ENCODE measurements at places on chromosomes 11 and 22.

GRCh38 chr11:71580057-71581003, 2.3 kb downstream of the KRTAP5-11 start:
- peak; percentile 49 for DNase-seq

DNA sequence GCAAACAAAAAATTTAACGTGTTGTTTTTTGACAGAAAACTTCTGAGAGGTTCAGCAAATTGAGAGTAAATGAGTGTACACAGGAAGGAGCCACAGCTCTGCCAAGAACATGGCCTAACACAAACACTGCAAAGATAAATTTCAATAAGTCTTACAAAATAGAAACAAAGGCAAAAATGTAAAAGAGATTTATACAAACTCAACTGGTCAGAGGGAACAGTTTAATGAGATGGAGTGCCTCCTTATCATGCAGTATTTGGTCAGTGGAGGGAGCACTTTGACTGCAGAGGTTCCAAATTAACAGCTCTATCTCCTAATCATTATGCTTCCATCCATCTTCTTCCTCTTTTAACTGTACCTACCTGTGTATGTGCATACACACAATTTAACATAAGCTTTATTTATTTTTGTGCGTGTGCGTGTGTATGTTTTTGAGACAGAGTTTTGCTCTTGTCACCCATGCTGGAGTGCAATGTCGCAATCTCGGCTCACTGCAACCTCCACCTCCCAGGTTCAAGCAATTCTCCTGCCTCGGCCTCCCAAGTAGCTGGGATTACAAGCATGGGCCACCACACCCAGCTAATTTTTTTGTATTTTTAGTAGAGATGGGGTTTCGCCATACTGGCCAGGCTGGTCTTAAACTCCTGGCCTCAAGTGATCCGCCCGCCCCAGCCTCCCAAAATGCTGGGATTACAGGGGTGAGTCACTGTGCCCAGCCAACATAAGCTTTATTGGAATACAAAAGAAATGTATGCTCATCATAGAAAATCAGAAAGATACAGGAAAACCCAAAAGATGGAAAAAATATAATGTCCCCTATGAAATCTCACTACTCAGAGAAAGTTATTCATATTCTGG, 111.9 kb downstream of the MRTFA start:
- no peak for DNase-seq

GRCh38 chr22:36352803-36353507, 34.8 kb downstream of the MYH9 start:
- no peak for DNase-seq

DNA sequence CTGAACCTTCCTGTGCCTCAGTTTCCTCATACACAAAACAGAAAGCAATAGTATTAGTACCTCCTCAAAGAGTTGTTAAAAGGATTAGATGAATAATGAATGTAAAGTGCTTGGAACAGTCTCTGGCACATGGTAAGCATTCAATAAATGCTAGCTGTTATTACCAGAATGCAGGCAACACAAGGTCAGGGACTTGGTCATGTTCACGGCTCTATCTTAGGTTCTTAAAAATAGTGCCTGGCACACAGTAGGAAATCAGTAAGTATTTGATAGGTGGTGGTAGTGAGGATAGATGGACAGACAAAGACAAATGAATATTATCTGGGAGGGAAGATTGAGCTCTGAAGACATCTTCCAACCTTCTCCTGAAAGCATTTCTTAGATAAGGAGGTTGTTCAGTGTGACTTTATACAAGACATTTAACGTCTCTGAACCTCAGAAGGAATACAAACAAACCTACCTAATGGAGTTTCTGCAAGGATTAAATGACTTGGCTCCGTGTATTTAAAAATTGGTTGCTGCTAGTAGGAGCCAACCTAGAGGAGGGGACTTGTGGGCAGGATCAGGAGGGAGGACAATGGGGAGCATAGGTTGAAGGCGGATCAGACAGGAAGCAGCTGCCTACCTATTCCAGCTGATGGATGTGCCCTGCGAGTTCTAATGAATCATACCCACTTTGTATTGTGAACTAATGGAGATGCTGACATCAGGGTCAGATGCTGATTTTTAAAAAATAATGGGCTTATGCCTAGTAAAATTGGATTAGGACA, 94.1 kb downstream of the DBX1 start:
- DNase-seq, result no peak

GRCh38 chr22:22593964-22594656, 35.0 kb upstream of the PRAME start:
- peak; percentile 75 for DNase-seq

- DNase-seq, result no peak
Measured at GRCh38 chr22:27137871-27138337, 480.5 kb downstream of the MIAT start.

DNA sequence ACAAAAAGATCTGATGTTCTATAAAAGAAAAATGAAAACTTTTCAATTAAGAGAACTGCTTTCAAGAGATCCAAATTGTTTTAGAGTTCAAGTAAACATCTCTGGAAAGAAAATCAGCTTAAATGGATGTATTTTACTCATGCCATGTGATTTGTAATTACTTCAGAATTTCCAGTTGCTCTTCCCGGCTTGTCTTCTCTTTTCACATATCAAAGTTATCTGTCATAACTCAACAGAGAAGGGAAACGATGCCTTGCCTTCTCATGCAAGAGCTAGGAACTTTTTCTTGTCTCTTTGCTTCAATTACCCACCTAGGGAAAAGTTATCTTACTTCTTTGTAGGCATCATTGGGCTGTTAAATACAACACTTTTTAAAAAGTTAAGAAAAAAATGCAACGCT, 255.2 kb upstream of the POU2AF2 start:
- no peak for DNase-seq

GRCh38 chr11:66685276-66686099, 7.8 kb upstream of the RBM4B start:
- DNase-seq, result no peak

DNA sequence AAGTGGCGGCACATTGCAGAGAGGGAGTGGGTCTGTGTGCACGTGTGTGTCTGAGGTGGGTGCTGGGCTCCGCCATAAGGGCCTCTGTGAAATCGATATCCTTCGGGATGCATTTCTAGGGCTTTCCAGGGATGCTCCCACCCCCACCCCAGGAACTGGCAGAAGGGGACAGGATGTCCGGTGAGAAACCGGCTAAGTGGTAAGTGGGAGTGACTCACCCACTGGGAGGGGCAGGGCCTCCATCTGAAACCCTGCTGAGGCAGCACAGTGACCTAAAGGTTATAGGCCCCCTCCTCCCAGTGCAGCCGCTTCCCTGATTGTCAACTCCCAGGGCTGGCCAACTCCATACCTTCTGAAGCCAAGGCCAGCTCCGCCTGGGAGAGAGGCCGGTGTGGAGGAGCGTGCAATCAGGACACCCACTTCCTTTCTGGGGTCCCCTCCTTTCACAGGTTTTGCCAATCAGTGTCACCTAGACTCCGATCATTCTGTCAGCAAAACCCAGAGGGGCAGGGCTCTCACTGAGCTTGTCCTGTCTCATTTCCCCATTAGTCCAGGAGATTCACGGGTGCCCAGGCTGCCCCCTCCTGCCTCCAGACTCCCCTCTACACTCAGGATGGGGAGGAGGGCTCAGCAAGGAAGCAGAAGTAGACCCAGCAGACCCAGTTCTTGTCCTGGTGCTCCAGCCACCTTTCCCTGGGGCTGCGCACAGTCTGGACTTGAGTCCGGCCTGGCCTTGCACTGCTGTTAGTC, 44.5 kb downstream of the NECTIN1 start:
- DNase-seq, result no peak

GRCh38 chr22:20430720-20431510, 6.7 kb downstream of the SCARF2 start:
- DNase-seq, result no peak

DNA sequence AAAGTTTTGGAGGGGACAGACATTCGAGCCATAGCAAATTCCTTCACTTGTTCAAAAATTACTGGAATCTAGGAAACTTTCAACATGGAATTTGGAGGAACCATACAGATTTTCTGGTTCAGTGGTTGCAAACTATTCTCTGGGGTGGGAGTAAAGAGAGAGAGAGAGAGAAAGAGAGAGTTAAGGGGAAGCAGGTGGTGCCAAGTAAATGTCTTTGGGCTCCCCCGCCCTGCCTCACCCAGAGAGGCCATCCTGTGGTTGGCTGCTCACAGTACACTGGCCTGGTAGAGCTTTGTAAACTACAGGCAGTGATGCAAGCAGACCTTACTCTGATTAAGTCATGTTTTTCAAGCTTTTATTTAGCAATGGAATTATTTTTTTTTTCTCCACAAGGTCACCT, 82.6 kb downstream of the ADAMTS15 start:
- no peak for DNase-seq

GRCh38 chr11:82927264-82927880, 25.8 kb downstream of the DDIAS start:
- peak; percentile 57 for DNase-seq

- no peak for DNase-seq
Measured at GRCh38 chr11:58963551-58964104, 24.3 kb downstream of the GLYATL1 start.

GRCh38 chr22:31292236-31292989, at the start of gene PIK3IP1:
TSS of gene PIK3IP1 (minus strand) at chr22:31292488. CDS start at chr22:31292344, 144 bp downstream.
- DNase-seq, result peak; percentile 80

GRCh38 chr11:103970701-103971249, 65.7 kb upstream of the DDI1 start:
- DNase-seq, result no peak

- DNase-seq, result no peak
Measured at GRCh38 chr11:107702723-107703122, 9.1 kb downstream of the SLN start.

GRCh38 chr11:86495351-86495750, 120.7 kb downstream of the CCDC81 start:
- no peak for DNase-seq

DNA sequence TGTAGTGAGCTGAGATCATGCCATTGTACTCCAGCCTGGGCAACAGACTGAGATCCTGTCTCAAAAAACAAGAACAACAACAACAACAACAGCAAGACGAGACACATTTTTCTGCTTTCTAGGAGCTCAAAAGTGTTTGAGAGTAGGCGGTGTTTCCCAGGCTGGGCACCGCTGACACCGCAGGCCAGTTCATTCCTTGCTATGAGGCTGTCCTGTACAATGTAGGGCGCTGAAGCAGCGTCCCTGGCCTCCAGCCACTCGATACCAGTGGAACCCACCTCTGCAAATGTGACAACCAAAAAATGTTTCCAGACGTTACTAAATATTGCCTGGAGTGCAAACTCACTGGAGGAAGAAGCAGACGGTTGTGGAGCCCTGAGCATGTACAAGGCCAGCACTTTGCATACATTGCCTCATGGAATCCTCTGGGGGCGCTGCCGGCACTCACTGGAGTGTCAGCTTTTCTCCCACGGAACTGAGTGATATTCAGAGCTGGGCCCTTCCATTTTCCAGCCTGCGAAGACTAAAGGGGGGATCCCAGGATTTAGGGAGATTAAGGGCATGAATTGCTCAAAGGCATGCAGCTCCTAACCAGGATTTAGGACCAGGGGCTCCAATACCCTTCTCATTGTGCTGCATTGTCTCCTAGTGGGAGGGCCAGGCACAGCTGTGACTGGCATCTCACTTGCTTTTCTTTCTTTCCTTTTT, 5.8 kb upstream of the MIEF1 start:
- peak; percentile 59 for DNase-seq

DNA sequence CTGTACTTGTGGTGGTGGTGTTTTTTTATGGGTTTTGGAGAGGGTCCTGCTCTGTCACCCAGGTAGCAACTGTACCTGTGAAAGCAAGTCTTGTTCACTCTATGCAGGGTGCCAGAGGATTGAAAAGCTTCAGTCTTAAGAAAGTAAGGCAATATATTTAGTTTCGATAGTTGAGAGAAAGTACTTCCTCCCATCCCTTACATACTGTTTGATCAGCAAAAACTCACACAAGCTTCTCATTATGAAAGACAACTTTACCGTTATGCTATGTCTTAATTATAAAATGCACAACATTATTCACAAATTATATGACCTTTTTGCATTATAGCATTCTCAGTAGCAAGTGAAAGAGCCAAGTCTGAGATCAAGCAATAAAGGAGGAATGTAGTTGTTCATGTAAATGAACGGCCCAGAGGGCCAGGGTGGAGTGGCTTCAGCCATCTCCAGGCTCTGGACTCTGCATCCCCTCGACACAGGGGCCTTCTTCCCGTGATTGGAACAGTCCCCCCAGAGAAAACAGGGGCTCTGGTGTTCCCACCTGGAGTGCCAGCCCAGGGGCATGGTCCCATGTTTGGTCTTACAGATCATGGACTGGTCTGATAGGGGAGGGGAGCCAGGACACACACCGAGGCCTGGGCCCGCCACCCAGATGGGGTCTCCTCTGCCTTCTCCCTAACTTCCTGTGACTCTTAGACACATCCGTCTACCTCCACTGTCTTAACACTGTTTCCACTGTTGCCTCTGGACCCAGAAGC, 38.7 kb upstream of the CTTN start:
- DNase-seq, result no peak

- no peak for DNase-seq
Measured at GRCh38 chr11:10645212-10645795, 48.3 kb downstream of the IRAG1 start.

- DNase-seq, result no peak
Measured at GRCh38 chr11:102868339-102868738, 6.4 kb downstream of the MMP12 start.

DNA sequence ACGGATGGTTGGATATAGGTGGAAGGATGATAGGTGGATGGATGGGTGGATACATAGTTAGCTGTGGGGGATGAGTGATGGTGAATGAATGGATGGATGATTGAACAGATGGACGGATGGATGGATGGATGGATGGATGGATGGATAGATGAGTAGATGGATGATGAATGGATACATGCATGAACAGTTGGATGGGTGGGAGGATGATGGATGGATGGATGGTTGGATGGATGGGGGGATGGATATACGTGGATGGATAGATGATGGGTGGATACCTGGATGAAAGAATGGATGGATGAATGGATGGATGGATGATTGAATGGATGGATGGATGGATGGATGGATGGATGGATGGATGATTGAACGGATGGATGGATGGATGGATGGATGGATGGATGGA, 68.4 kb upstream of the PRR5 start:
- DNase-seq, result no peak

GRCh38 chr11:119323532-119324033, 6.7 kb upstream of the MCAM start:
- DNase-seq, result peak; percentile 64

- no peak for DNase-seq
Measured at GRCh38 chr11:14001597-14001996, 39.1 kb downstream of the SPON1 start.

GRCh38 chr11:77147668-77148321, 19.7 kb downstream of the MYO7A start:
- DNase-seq, result no peak

GRCh38 chr11:134229126-134229790, 4.8 kb downstream of the VPS26B start:
- DNase-seq, result no peak

GRCh38 chr11:134401825-134402809, 9.9 kb downstream of the B3GAT1 start:
- DNase-seq, result no peak

DNA sequence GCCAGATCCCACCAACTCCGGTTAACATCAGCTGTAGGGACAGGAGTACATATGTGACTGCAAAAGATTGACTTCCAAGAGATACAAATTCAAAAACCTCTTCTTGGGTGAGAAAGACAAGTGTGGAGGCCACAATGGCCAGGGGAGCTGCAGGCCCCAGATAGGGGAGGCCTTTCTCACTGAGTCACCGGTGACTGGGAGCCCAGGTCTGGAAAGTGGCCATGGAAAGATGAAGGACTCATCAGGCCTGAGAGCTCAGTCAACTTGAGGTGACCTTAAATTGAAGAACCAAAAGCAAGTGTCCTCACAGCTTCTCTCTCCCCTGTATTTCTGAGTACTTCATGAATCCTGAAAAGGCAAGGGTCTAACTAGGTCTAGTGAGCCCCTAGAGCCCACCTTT, 90.4 kb upstream of the CLPB start:
- DNase-seq, result no peak

All from GM10248 (cell line).